ENCODE measurements at places on chromosomes 13 and 19. TPM values are rescaled to one million over a fixed set of nuclear protein-coding genes. Genes with fewer than 3 reads are reported as not detected.

DNA sequence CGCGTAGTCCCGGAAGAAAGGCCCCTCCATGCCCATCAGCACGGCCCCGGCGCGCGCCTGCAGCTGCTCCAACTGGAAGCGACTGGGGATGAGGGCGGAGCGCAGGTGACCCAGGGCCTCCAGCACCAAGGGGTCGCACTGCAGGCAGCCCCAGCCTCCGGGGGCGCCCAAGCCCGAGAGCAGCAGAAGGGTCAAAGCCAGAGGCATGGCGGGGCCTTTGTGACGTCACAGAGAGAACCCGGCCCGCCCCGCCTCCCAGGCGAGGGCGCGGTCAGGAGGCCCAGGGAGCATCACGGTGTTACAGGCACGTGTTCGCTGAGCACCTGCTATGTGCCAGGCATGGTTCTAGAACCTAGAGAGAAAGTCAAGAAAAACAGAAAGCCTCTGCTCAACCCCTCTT, at the start of gene IZUMO2:
Gene IZUMO2 (minus strand): TSS at position 294 of the 400 bp plus-strand sequence. CDS start 87 bp downstream, at position 207.
- no peak within 1 kb of the TSS for H3K4me3 ChIP-seq
- no peaks in the 10 kb centered on the region for H3K36me3 ChIP-seq
- H3K27ac ChIP-seq = no peak within 1 kb of the TSS
- no peak for DNase-seq
- no peaks in the 10 kb centered on the region for H3K4me1 ChIP-seq

GRCh38 chr19:41476583-41476982, 33.6 kb downstream of the ERICH4 start:
- H3K27me3 ChIP-seq = peaks cover 49% of the 10 kb centered on the region
- H3K4me1 ChIP-seq = no peaks in the 10 kb centered on the region
- H3K36me3 ChIP-seq = no peaks in the 10 kb centered on the region
- no peak for DNase-seq

GRCh38 chr19:13152356-13152973, 2.3 kb downstream of the IER2 start:
- peaks cover 64% of the 10 kb centered on the region for H3K4me1 ChIP-seq
- DNase-seq = no peak
- H3K36me3 ChIP-seq = peaks cover 15% of the 10 kb centered on the region
- peak overlapping the region; percentile 94 for H3K4me3 ChIP-seq
- H3K27ac ChIP-seq = peak overlapping the region; percentile 98
- no peaks in the 10 kb centered on the region for H3K27me3 ChIP-seq

DNA sequence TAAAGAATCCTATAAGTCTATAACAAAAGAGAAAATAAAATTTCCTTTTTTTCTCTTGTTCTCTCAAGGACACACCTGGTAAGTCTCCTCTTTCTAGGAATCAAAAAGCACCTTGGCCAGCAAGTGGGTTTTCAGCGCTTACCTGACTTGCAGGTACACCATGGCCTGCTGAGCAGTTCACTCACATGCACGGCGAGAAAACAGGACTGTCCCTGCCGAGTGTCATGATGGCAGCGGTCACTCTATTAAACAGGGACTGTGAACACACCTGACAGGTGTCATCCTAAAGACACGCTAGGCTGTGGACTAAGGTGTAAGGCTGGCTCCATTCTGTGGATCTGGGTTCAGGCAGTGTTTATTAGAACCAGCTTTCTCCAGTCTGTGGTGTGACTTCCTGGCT, 170.2 kb downstream of the TEX29 start:
- H3K4me3 ChIP-seq = no peak overlapping the region
- no peaks in the 10 kb centered on the region for H3K4me1 ChIP-seq
- H3K36me3 ChIP-seq = no peaks in the 10 kb centered on the region
- no peaks in the 10 kb centered on the region for H3K27me3 ChIP-seq

GRCh38 chr13:33057019-33057780, 41.0 kb downstream of the KL start:
- H3K36me3 ChIP-seq = no peaks in the 10 kb centered on the region
- no peak overlapping the region for H3K27ac ChIP-seq
- DNase-seq = no peak

GRCh38 chr19:13098277-13099072, 4.2 kb downstream of the LYL1 start:
- H3K4me3 ChIP-seq = peak overlapping the region; percentile 70
- peaks cover 15% of the 10 kb centered on the region for H3K27me3 ChIP-seq
- peaks cover 6% of the 10 kb centered on the region for H3K36me3 ChIP-seq
- peak overlapping the region; percentile 86 for H3K27ac ChIP-seq

- DNase-seq = no peak
- no peak overlapping the region for H3K4me3 ChIP-seq
- H3K27me3 ChIP-seq = peaks cover 25% of the 10 kb centered on the region
- H3K36me3 ChIP-seq = no peaks in the 10 kb centered on the region
These were observed 9.8 kb upstream of the ZSCAN5A start for GRCh38 chr19:56324436-56324835.

GRCh38 chr13:111897178-111897845, 169.6 kb upstream of the SOX1 start:
- H3K27ac ChIP-seq = no peak overlapping the region
- H3K36me3 ChIP-seq = no peaks in the 10 kb centered on the region
- DNase-seq = no peak

DNA sequence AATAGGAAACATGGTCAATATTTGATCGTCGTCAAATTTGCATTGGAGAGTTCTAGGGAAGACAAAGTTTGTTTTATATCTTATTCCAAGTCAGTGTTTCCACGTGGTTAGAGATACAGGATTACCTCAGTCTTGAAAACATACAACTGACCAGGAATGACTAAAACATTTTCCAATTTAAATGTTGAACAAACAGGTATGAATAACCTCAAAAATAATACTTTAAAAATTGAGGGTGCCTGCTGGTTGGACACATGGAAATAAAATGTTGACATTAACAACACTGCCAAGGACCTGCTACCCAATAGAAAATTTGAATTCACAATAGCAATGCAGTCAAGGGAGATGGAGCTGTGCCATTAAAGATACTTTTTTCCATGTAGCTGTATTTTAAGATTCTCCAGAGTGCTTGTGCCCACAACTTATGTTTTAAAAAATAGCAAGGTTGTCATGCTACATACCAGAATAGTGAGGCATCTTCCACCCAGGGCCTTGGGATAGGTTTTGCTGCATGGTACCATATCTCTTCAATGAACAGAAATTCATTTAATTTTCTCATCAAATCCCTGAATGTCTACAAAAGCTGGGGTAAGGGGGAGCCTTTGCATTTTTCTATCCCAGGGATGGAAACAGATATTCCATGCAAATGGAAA, 260.8 kb downstream of the EFNB2 start:
- H3K27me3 ChIP-seq = no peaks in the 10 kb centered on the region
- H3K4me1 ChIP-seq = peaks cover 3% of the 10 kb centered on the region
- H3K36me3 ChIP-seq = no peaks in the 10 kb centered on the region
- H3K4me3 ChIP-seq = no peak overlapping the region
- H3K27ac ChIP-seq = no peak overlapping the region
- no peak for DNase-seq

- H3K27me3 ChIP-seq = no peaks in the 10 kb centered on the region
- H3K36me3 ChIP-seq = peaks cover 11% of the 10 kb centered on the region
- peaks cover 8% of the 10 kb centered on the region for H3K4me1 ChIP-seq
- DNase-seq = no peak
- peak overlapping the region; percentile 22 for H3K27ac ChIP-seq
These were observed 11.1 kb upstream of the TDRD12 start for GRCh38 chr19:32708457-32708856.

- DNase-seq = no peak
- H3K4me3 ChIP-seq = no peak overlapping the region
- H3K4me1 ChIP-seq = no peaks in the 10 kb centered on the region
These were observed 10.1 kb upstream of the GTF2F1 start for GRCh38 chr19:6402837-6403608.

DNA sequence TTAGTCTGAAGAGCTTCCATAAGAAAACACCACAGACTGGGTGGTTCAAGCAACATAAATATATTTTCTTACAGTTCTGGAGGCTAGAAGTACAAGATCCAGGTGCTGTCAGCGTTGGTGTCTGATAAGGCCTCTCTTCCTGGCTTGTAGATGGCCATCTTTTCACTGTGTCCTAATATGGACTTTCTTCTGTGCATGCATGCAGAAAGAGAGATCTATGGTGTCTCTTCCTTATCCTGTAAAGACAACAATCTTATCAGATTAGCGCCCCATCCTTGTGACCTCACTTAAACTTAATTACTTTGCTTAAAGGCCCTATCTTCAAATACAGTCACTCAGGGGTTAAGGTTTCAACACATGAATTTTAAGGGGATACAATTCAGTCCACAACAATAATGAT, 14.1 kb upstream of the NDFIP2 start:
- H3K4me1 ChIP-seq = peaks cover 15% of the 10 kb centered on the region
- H3K27me3 ChIP-seq = no peaks in the 10 kb centered on the region
- no peak for DNase-seq
- no peak overlapping the region for H3K27ac ChIP-seq
- H3K36me3 ChIP-seq = peaks cover 4% of the 10 kb centered on the region

- no peak overlapping the region for H3K27ac ChIP-seq
- no peak for DNase-seq
- peaks cover 57% of the 10 kb centered on the region for H3K27me3 ChIP-seq
- no peaks in the 10 kb centered on the region for H3K4me1 ChIP-seq
- no peak overlapping the region for H3K4me3 ChIP-seq
These were observed 7.1 kb upstream of the KL start for GRCh38 chr13:33008946-33009722.

DNA sequence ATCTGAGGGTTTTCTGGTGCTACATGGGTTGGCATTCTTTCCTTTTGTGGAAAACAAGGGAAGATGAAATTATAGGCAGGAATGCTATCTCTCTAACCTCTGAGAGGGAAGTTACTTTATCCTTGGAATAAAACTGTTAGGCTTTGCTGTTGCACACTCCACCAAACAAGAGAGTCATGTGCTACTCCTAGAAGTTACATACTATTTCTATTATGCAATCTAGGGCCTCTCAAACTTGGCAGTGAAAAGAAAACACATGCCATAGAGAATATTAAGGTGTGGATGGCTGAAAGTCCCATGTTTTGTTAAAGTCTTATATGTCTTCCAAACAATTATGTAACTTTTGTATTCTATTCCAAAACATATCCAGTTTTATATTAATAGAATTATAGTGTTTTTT, 367.9 kb downstream of the SLC7A1 start:
- no peaks in the 10 kb centered on the region for H3K27me3 ChIP-seq
- no peak for DNase-seq
- H3K4me3 ChIP-seq = no peak overlapping the region
- H3K27ac ChIP-seq = no peak overlapping the region
- no peaks in the 10 kb centered on the region for H3K36me3 ChIP-seq

- H3K36me3 ChIP-seq = no peaks in the 10 kb centered on the region
- DNase-seq = no peak
- no peaks in the 10 kb centered on the region for H3K27me3 ChIP-seq
- no peak overlapping the region for H3K27ac ChIP-seq
- H3K4me3 ChIP-seq = no peak overlapping the region
- no peaks in the 10 kb centered on the region for H3K4me1 ChIP-seq
These were observed 462.5 kb downstream of the DIAPH3 start for GRCh38 chr13:59701261-59701660.

GRCh38 chr13:57874530-57874929, 243.0 kb downstream of the PCDH17 start:
- H3K4me1 ChIP-seq = no peaks in the 10 kb centered on the region
- H3K27ac ChIP-seq = no peak overlapping the region
- H3K27me3 ChIP-seq = no peaks in the 10 kb centered on the region
- DNase-seq = no peak
- no peaks in the 10 kb centered on the region for H3K36me3 ChIP-seq
- H3K4me3 ChIP-seq = no peak overlapping the region

DNA sequence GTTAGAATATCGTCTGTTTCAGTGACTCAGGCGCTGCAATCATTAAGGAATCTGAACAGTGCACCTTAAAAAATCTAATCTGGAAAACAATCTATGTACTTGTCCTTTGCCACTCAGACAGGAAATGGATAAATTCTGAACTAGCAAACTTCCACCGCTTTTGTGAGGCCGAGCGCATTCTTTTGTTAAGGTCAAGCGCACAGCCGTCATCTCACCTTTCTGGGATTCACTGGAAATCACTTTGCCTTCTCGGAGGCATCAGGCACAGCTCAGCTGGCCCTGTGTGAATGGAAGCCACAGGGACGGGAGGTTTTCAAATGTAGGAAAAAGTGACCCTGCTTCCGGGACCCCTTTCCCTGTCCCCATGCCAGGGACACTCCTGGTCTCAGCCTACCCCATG, 28.2 kb upstream of the SPACA7 start:
- H3K4me3 ChIP-seq = no peak overlapping the region
- H3K27me3 ChIP-seq = peaks cover 45% of the 10 kb centered on the region
- H3K36me3 ChIP-seq = no peaks in the 10 kb centered on the region
- no peaks in the 10 kb centered on the region for H3K4me1 ChIP-seq
- no peak for DNase-seq
- H3K27ac ChIP-seq = no peak overlapping the region

- H3K4me3 ChIP-seq = no peak overlapping the region
- H3K27ac ChIP-seq = no peak overlapping the region
- H3K4me1 ChIP-seq = no peaks in the 10 kb centered on the region
- peaks cover 14% of the 10 kb centered on the region for H3K27me3 ChIP-seq
- DNase-seq = no peak
These were observed 15.3 kb downstream of the ZAR1L start for GRCh38 chr13:32299893-32300292.

DNA sequence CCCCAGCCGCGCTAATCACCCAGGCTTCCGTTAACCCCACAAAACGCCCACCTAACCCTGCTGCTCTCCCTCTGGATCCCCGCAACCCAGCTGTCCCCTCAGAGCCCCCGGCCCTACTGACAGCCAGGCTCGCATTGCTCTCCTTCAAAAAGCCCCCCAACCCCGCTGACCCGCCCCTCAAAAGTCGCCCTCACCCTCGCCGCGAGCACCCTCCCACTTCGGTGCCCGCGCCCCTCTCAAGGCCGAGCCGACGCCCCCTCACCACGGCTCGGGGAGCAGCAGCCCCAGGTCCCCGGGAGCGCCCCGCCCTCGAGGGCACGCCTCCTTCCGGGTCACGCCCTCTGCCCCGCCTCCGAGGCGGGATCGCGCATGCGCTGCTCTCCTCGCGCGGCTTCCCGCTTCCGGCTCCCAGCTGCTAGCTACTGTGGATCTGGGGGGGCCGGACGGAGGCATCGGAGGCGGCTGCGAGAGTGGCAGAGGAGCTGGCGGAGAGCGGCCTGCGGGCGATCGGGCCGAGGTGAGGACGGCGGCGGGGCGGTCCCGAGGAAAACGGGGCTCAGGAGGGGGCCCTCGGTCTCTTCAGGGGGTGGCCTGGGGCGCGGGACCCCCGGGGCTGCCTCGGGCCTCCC, 46.1 kb downstream of the ARHGEF18 start:
- H3K27ac ChIP-seq = peak overlapping the region; percentile 68
- peak overlapping the region; percentile 89 for H3K4me3 ChIP-seq
- peaks cover 26% of the 10 kb centered on the region for H3K4me1 ChIP-seq
- no peaks in the 10 kb centered on the region for H3K36me3 ChIP-seq

BICRA gene
- total RNA-seq = 17.5 TPM

PDE4C gene
- 0.22 TPM for total RNA-seq

SYDE1 gene
- total RNA-seq = not detected

GRK1 gene
- not detected for total RNA-seq

SELENOV gene
- total RNA-seq = not detected

KCNRG gene
- 0.67 TPM for total RNA-seq

ZNRF4 gene
- total RNA-seq = not detected

CCDC70 gene
- total RNA-seq = not detected

KLK3 gene
- not detected for total RNA-seq

MAP2K2 gene
- total RNA-seq = 206 TPM

TUBB4A gene
- total RNA-seq = 3.2 TPM

ZIC2 gene
- not detected for total RNA-seq

SLITRK6 gene
- total RNA-seq = not detected

SLC44A2 gene
- 67.9 TPM for total RNA-seq

TRPM4 gene
- not detected for total RNA-seq

All from natural killer cell treated with Interleukin-12 subunit alpha and Interleukin-12 subunit beta and Interleukin-15 and Interleukin-18, amount 100 ng/mL, for 72 hours (primary cell).